Psoas muscle (tissue), 8 donors: ENCODE measurements at places on chromosomes 3 and 15. TPM values are rescaled to one million over a fixed set of nuclear protein-coding genes. Genes with fewer than 3 reads are reported as not detected.

DNA sequence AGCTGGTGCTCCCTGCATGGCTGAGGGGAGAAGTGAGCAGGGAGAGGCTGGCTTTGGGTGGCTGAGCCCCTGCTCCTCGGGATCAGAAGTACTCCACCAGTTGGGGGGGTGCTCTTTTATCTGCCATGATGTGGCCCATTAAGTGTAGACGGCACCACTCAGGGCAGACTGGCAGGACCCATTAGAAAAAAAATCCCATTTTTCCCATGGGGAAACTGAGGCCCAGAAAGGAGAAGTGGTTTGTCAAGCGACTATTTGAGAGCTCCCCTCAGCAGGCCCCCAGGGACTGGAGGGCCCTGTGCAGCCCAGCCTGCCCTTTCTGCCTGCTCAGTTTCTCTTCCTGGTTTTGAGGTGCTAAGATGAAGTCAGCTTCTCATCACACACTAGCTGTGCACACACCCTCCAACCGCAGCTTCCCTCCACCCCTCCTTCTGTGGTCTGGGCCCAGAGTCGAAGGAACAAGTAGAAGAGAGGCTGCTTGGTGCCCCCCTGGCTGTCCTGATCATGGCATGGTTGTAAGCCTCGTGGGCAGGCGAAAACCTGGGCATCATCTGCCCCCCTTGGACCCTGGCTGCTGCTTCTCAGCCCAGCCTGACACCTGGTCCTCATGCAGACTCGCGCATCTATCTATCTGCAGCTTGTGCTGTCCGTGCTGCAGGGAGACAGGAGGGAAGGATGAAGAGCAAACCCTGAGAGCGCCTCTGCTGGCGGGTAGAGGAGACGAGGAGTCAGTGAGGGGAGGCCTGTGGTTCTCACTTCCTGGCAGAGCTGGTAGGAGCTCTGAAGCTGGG lies 5.6 kb downstream of the CSK start:
- DNase-seq, result peak; percentile 76

GRCh38 chr3:89964347-89964746 lies 856.9 kb downstream of the EPHA3 start:
- no peak for DNase-seq

DNA sequence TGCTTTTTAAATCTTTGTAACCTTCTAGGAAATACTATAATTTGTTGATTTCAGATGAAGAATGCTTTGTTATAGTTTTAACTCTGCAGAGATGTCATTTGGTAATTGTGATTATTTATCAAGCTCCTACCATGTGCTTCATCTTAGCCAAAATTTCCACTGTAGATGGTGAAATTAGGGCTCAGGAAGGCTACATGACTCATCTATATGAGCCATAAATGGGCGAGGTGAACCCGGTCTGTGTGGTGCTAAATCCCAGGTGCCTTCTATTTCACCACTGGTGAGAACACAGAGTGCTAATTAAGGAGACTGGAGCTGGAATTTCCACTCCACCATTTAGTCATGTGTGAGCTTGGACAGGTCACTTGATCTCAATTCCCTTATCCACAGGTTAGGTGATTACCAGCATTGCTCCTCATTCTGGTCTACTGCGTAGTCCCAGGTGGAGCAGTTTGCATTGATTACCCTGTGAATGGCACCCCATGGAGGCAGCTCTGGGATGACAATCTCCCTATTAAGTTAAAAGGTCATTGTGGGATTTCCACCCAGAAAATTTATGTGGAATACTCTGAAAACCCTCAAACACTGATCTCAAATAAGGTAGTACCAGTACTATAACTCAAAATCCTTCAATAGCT lies 2.8 kb upstream of the CCR3 start:
- no peak for DNase-seq

Gene CHRNA7
- total RNA-seq, result 0.95 TPM

DNA sequence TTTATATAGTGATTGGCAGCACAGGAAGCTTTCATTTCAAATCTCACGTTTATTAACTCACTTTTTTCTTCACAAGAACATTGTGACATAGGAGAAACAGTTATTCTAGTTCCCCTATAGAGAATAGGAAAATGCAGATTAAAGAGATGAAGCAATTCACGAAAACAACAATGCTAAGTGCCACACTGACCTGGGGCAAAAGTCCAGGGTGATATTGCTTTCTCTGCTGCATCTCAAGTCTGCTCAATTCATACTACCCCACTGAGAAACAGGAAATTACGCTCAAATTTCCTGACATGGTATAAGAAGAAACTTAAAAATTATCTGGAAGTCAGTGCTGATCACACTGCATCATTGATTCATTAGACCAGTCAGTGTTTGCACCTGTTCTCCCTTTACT lies 66.7 kb upstream of the SEMA6D start:
- no peak for DNase-seq
